ENCODE measurements at places on chromosomes 5 and 9.

DNA sequence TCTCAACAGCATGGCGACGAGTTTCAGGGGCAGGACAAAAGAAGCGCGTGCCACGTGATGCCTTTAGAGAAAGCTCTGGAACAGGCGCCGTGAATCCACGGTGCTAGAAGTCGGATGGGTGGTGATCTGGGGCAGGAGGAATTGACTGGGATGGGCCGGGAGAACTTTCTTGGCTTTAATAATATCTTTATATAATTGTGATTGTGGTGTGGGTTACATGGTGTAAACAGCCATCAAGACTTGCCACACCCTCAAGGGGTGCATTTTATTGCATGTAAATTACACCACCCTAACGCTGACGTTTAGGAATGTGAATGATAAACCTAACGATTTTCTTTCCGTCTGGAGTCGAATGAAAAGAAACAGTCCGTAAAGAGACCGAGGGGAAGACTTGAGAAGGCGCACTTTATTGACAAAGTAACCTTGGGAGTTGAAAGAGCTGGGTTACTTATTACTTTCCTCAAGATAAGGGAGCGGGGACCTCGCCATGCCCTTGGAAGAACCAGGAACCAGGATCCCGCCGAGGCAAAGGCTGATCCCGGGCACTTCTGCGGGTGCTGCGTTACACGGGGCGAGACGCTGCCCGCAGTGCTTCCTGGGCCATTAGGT, 8.5 kb downstream of the NRARP start:
- DNase-seq, result no peak

- DNase-seq, result no peak
Observed at GRCh38 chr9:109002141-109002540, 11.2 kb downstream of the CTNNAL1 start.

- DNase-seq, result no peak
Observed at GRCh38 chr9:80485420-80486250, 913.9 kb downstream of the TLE4 start.

GRCh38 chr5:9534881-9535517, 10.9 kb downstream of the SEMA5A start:
- no peak for DNase-seq

DNA sequence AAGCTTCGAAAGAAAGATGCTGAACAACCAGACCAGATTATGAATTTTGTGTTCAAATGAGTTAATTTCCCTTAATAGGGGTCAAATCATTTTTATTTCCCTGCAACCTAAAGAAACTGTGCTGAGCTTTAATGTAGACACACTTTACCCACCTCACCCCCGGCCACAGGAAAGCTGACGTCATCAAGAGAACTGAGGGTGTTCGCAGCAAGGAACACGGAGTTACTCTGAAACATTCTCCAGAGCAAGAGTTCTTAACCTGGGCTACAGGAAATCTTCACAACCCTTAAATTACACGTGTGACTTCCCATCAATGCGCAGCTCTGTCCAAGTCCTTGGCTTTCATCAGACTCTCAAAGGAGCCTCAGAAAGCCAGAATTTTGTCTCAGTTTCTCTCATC, 116.3 kb downstream of the COL23A1 start:
- no peak for DNase-seq

GRCh38 chr9:124010303-124010664, 1.3 kb upstream of the LHX2 start:
- DNase-seq, result no peak

GRCh38 chr9:137273095-137273490, 4.4 kb upstream of the TOR4A start:
- peak; percentile 25 for DNase-seq

- DNase-seq, result no peak
Observed at GRCh38 chr5:179397516-179397915, 52.3 kb upstream of the ADAMTS2 start.

GRCh38 chr5:146034605-146035004, 70.8 kb downstream of the PLAC8L1 start:
- no peak for DNase-seq

GRCh38 chr5:7803937-7804336, 47.0 kb downstream of the CFAP90 start:
- no peak for DNase-seq

DNA sequence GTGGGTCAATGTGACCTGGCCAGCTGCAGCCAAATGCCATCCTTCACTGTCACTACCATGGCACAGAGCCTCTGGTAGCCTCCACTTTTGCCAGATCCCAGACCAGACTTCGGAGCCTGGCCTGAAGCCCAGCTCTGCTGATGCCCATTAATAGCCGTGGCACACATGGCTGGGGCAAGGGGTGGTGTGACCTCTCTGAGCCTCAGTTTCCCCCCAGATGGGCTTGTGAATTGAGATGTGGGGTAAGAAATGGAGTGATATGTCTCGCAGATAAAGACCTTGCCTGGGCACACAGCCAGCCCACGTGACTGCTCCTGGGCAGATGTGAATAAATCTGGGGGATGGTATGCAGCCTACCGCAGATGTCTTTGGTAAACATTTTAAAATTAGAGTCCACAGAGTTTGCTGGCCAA, 13.9 kb downstream of the SUSD3 start:
- DNase-seq, result no peak

- DNase-seq, result no peak
Observed at GRCh38 chr9:4301971-4302427, 2.1 kb upstream of the GLIS3 start.

GRCh38 chr5:81213070-81213469, 20.1 kb upstream of the CKMT2 start:
- DNase-seq, result peak; percentile 85

DNA sequence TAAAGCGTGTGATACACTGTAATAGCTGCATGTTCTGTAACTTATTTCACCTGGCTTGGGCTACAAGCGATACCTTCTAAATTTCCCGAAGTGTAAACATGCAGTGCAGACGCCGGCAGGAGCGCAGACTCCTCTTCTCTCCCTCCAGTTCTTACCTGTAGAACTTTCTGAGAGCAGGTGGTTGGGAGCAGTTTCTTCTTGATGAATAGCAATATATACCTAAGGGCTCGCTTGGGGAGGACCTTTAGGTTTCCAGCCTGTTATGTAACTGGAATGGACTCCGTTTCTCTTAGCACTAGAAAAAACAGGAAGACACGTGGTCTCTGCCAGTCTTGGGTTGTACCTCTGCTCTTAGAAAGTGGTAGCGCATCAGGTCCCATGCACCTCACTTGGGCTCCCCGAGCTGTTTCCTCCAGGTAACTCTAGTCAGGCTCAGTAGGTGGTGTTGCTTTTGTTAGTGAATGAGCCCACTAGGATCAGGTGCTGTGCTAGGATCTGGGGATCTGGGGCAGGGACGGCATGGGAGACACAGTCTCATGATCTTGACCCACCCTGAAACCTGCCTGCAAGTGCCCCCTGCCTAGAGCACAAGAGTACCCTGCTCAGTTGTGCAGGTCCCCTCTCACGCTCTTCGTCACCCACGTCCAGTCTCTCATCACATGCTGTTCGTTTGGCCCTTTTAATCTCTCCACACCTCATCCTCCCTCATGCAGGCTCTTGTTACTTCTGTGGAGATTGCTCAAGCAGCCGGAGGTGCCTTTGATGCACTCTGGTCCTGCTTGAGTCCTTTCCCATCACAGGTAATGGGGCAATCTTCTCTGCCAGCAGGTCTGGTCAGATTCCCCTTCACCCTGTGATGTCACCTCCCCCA, 2.8 kb downstream of the TENT4A start:
- DNase-seq, result no peak

- DNase-seq, result no peak
Observed at GRCh38 chr9:124309667-124310084, 51.9 kb downstream of the NEK6 start.

DNA sequence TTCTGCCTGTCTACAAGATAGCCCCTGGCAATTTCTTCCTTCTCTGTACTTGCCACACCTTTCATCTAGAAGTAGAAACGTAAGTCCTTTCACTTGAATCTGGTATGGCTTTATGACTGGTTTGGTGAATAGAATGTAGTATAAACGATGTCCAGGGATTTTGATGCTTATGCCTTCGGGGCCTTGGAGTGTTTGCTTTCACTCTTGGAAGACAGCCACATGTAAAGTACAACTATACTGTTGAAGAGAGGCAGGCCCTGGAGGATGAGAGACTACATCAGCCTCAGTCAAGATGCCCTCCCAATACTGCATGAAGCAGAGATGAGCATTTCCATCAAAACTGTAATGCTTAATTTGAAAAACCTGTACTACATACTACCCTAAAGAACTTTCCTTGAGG, 553.8 kb upstream of the C9orf72 start:
- DNase-seq, result peak; percentile 21

DNA sequence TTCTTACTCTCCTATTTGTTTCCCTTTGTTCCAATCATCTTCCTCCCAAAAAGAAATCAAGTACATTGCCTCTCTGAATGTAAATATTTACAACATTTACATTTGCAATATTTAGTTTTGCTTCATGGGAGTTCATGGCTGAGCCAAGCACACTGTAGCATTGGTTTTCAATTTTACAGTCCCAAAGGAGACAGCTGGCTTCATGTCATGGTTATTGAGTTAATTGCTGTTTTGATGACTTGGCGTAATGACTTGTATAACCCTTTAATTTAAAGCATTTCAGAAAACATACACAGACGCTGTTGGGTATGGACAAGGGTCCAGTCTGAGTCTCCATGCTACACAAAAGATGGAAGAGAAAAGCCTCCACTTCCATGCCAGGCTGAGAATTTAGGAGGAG, 25.6 kb upstream of the VLDLR start:
- no peak for DNase-seq

DNA sequence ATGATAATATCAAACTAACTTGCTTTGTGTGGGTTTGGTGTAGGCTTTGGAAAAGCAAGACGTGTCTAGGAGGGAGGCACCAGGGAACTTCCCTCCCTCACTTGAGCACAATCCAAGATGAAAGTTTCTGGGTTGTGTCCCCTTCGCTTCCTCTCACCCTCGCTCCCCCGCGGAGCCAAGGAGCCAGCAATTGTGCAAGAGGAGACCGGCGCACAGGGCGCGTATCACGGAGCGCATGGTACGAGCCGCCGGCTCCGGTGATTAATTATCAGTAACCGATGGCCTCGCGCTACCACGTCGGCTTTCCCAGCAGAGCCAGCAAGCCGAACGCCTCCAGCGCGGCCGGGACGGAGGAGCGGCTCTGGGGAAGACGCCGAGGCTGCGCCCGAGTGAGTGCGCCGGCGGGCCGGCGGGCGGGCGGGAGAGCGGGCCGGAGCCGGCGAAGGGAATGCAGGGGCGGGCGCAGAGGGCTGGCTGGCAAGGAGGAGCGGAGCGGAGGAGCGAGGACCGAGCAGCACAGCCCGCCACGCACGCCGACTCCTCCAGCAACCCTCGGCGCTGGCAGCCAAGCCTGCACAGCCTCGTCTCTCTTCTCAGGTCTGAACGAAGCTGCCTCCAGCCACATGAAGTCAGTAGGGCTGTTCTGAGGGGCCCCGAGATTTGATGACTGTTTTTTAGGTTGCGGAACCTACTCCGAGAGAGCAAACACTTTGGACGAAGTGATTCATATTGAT, 143.6 kb downstream of the BNC2 start:
- peak; percentile 49 for DNase-seq
